HS-5 (cell line): ENCODE measurements at places on chromosomes 7 and 10.

- no peak for DNase-seq
Measured at GRCh38 chr7:143013473-143013872, 13.5 kb downstream of the OR9A2 start.

- DNase-seq = no peak
Measured at GRCh38 chr10:49377256-49377655, 18.6 kb downstream of the DRGX start.

DNA sequence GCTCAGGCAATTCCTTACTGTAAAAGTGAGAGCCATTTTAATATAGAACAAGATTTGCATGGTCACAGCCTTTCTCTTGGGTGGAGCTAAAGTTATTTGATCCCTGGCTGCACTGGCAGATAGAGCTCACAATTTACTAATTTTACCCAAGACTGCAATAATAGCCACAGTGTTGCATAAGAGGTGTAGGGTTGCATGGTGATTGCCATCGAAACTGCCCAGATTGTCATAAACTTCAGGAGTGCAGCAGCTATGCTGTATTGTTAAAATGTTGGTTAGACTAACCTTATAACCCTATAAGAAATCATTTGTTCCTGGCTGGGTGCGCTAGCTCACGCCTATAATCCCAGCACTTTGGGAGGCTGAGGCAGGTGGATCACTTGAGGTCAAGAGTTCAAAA, 50.0 kb downstream of the VCL start:
- DNase-seq = no peak

GRCh38 chr10:80500572-80501380, 36.9 kb upstream of the SH2D4B start:
- no peak for DNase-seq

GRCh38 chr7:142896151-142896550, 10.6 kb upstream of the TRPV6 start:
- no peak for DNase-seq

DNA sequence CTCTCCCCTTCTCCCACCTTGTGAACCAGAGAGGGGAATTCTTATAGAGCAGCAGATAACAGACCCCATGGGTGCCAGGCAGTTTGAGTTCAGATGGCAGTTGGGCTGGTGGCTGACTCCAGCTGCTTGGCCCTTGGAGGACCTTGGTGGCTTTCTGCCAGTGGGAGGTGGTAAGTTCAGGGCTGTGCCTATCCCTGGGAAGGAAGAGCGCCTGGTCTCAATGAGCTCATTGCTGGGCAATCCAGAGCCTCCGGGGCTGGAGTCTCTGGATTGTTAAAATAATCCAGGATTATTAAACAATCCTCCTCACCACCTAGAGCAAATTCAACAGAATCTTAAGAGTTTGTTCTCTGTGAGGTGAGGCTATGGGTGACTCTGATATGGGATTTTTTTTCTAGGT, 105.2 kb downstream of the FANK1 start:
- DNase-seq = no peak

- DNase-seq = no peak
Measured at GRCh38 chr7:48009954-48010353, 19.0 kb downstream of the SUN3 start.
